Progenitor cell of endocrine pancreas (in vitro differentiated cells): ENCODE measurements at places on chromosomes 4 and X. TPM values are rescaled to one million over a fixed set of nuclear protein-coding genes. Genes with fewer than 3 reads are reported as not detected.

GRCh38 chrX:1138476-1139184 lies 73.8 kb downstream of the CRLF2 start:
- no peak overlapping the region for H3K4me3 ChIP-seq
- H3K27ac ChIP-seq: no peak overlapping the region
- DNase-seq: no peak
- no peaks in the 10 kb centered on the region for H3K4me1 ChIP-seq

SOX3 gene
- 21.7 and 24.3 TPM in 2 replicates for total RNA-seq

GRCh38 chrX:68978255-68978654 lies 149.4 kb downstream of the EFNB1 start:
- no peak overlapping the region for H3K4me3 ChIP-seq
- no peaks in the 10 kb centered on the region for H3K36me3 ChIP-seq
- no peaks in the 10 kb centered on the region for H3K27me3 ChIP-seq
- H3K4me1 ChIP-seq: peaks cover 3% of the 10 kb centered on the region
- peak overlapping the region; percentile 69 for H3K27ac ChIP-seq
- DNase-seq: no peak

DNA sequence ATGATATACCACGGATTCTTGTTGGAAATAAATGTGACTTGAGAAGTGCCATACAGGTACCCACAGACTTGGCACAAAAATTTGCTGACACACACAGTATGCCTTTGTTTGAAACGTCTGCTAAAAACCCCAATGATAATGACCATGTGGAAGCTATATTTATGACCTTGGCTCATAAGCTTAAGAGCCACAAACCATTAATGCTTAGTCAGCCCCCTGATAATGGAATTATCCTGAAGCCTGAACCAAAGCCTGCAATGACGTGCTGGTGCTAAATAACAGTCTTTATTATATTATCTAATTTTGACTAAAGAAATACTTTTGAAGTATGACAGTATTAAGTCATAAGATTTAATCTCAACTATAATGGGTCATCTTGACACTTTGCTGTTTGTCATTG lies 18.9 kb downstream of the RAB33B start:
- no peak for DNase-seq
- peaks cover 45% of the 10 kb centered on the region for H3K36me3 ChIP-seq
- peaks cover 5% of the 10 kb centered on the region for H3K4me1 ChIP-seq
- H3K27me3 ChIP-seq: no peaks in the 10 kb centered on the region
- H3K4me3 ChIP-seq: no peak overlapping the region

DNA sequence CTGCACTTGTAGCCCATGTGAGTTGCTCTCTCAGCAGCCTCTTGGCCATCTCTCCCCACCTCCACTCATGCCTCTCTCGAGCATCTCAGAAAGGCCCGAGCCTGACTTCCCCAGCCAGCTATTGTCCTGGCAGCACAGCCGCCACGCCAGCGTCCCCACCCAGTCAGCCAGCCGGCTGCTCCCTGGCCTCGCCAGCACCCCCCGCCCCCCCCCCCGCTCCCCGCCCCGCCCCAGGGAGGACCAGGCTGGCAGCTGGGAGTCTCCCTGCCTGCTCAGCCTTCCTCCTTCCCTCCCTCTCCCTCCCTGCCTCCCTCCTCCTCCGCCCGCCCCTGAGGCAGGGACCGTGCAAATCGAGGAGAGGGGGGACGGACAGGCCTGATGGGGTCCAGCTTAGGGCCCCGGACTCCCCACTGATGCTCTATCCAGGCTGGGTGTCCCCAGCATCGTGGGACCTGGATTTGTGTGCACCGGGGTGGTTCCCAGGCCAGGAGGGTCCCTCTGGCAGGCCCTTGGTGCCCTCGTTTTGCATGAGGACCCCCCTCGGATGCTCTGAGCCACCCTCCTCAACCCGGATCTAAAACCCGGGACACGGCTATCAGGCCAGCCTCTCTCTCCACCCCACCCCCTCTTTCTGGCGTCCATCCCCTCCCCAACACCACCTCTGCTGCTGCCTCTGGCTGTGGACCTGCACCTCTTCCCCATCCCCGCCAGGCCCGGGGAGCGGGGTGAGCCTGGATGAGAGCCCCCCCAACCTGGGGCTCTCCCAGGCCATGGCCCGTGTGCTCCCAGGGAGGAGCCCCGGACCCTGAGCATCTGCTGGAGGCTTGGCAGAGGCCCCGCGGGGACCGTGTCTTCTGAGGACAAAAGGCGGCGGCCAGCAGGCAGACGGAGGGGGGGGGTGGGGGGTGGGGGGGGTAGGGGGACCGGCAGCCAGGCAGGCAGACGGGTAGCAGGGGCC lies at the start of gene GPR173:
Gene GPR173 (plus strand): TSS at position 621 of the 958 bp plus-strand sequence. CDS start 27,833 bp downstream, outside the sequence.
- H3K27ac ChIP-seq: peak within 1 kb of the TSS; percentile 18
- peaks cover 7% of the 10 kb centered on the region for H3K4me1 ChIP-seq
- H3K4me3 ChIP-seq: peak within 1 kb of the TSS; percentile 74
- peak; percentile 27 for DNase-seq
- no peaks in the 10 kb centered on the region for H3K27me3 ChIP-seq
- H3K36me3 ChIP-seq: no peaks in the 10 kb centered on the region

SYNPO2 gene
- 1.3 and 2.2 TPM in 2 replicates for total RNA-seq

GRCh38 chr4:140082391-140082755 lies 71.6 kb downstream of the MAML3 start:
- no peak for DNase-seq
- H3K27me3 ChIP-seq: no peaks in the 10 kb centered on the region
- H3K4me1 ChIP-seq: peaks cover 58% of the 10 kb centered on the region
- no peaks in the 10 kb centered on the region for H3K36me3 ChIP-seq

GRCh38 chrX:3990569-3990968 lies 277.1 kb upstream of the PRKX start:
- no peaks in the 10 kb centered on the region for H3K36me3 ChIP-seq
- no peaks in the 10 kb centered on the region for H3K4me1 ChIP-seq
- no peak for DNase-seq
- peaks cover 5% of the 10 kb centered on the region for H3K27me3 ChIP-seq
- no peak overlapping the region for H3K4me3 ChIP-seq

ABLIM2 gene
- 5.7 and 7.5 TPM in 2 replicates for total RNA-seq
